AG04449 (cell line): ENCODE measurements at places on chromosomes 6 and 20.

DNA sequence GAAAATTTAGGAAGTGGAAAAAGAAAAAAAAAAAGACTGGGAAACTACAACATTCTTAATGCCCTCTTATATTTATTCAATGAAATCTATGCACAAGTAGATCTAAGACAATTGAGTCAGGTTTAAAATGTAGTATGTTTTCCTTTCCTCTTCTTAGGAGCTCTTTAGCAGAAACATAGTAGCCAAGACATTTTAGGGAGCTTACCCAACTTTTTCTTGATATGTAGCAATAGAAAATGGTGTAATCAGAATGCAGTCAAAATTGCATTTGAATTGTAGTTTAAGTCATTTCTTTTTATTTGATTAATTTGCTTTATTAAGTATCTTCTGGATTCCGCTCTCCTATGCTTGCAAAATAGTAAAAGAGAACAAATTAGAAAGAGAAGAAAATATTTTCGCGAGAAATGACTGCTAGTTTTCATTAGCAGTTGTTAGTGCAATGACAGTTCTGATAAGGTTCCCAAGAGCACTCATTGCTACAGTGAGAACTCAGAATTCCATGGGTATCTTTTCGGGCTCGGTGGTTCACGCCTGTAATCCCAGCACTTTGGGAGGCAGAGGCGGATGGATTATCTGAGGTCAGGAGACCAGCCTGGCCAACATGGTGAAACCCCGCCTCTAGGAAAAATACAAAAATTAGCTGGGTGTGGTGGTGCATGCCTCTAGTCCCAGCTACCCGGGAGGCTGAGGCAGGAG is 52.2 kb downstream of the JARID2 start:
- DNase-seq, result no peak

DNA sequence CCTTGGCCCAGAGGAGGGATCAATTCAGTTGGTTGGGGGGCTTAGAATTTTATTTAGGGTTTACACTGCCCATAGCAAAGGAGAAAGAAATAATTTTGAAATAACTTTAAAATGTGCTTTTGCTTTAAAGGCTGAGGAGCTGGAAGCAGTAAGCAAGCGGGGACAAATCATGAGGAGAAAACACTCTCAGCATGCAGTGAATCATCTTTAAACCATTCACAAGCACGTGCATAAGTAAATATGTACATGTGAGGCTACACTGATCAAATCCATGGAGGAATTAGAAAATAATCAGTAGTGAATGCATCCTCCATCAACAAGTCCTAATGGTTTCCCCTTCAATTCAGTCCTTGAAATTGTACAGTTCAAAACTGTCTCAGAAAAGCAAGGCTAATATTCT is 181.0 kb downstream of the MTFR2 start:
- peak; percentile 49 for DNase-seq

- DNase-seq, result no peak
Measured at GRCh38 chr20:18287546-18287914, 797 bp upstream of the ZNF133 start.

DNA sequence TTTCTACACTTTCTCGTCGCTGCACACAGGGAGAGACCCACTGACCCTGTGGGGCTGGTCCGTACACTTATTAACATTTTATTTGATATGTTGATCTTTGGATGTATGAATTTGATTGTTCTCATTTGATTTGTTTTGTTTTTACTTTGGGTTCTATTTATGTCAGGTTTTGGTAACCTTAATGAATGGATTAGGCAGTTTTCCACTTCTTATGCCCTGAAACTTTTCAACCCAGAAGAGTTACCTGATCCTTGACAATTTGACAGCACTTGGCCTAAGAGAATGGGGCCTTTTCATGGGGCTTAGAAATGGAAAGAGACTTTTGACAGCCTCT is 23.6 kb downstream of the GPX6 start:
- DNase-seq, result no peak

DNA sequence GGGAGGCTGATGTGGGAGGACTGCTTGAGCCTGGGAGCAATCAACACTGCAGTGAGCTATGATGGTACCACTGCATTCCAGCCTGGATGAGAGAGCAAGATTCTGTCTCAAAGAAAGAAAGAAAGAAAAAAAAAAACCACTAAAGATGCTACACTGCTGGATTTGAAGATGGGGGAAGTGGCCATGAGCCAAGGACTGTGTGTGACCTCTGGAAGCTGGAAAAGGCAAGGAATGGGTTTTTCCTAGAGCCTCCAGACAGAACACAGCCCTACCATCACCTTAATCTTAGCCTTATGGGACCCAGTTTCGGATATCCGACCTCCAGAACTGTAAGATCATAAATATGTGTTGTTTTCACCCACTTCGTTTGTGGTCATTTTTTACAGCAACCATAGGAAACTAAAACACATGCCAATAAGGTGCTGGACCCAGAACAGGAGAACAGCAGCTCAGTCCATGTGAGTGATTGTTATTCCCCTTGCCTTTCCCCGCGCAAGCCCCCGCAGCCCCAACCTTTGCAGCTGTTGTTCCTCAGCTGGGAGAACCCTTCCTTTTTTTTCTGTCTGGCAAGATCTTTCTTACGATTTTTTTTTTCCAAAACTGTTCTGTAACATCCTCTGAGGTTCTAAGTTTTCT is 11.1 kb upstream of the VAPB start:
- no peak for DNase-seq

GRCh38 chr20:58568126-58568482 is 52.9 kb upstream of the APCDD1L start:
- no peak for DNase-seq

DNA sequence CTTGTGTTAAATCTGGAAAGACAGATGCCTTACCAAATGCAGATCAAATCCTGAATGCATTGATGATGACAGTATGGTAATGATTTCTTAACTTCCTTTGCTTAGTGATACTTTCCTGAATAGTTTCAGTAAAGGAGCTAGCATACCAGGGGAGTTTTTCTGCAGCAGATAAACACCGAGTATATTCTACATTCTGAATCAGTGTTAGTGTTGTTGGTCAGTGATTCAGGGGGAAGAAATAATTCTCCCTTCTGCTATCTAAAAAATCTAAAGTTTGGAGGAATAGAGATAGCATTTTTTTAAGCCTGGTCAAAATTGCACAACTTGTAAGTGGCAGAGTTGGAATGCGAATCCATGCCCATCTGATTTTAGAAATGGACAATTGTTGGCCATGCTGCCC is 512.2 kb upstream of the MARCKS start:
- DNase-seq, result no peak

GRCh38 chr6:23213651-23214050 is 644.3 kb downstream of the HDGFL1 start:
- DNase-seq, result no peak

- no peak for DNase-seq
Measured at GRCh38 chr6:7975764-7976146, 65.2 kb upstream of the TXNDC5 start.

- no peak for DNase-seq
Measured at GRCh38 chr6:167136376-167136775, 13.5 kb downstream of the CCR6 start.

DNA sequence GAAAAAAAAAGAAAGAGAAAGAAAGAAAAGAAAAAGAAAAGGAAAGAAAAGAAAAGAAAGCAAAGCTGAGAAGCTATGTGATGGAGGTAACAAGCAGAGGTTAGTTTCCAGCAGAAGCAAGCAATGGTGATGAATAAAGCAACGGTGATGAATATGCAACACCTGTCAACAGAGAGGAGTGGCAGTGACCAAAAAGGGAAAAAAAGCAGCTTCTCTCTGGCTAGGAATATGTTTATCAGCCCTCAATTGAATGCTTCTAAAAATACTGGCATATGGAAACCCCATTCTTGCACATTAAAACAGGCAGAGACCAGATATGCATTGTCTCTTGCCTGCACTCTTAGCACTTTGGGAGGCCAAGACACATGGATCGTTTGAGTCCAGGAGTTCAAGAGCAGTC is 100.9 kb downstream of the GJA1 start:
- no peak for DNase-seq

DNA sequence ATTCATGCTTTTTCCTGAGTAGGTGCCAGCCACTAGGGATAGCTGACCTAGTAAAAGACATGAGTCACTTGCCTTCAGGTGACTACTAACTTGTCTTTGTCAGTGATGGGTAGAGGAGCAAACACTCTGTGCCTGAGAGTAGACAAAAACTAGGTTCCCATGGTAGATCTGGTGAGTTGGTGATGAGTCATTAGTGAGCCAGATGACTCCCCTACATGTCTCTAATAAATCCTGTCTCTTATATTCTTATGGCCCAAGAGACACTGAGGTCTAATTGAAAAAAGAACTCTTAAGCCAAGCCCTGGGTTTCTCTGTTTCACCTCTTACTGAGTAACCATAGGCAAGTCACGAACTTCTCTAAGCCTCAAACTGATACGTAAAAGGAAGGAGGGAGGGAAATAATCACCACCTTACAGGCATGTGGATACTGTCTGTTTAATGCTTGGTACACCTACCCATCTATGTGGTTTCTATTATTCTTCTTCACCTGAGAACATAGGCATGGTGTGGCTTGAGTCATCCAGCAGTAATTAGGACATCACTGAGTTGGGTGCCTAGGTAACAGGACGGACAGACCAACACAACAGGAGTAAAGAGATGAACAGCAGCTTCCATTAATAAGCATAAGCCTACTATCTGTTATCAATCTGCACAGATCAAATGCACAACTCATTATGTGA is 20.3 kb downstream of the TTPAL start:
- peak; percentile 97 for DNase-seq

- DNase-seq, result no peak
Measured at GRCh38 chr6:135270676-135271536, 89.8 kb downstream of the MYB start.

GRCh38 chr6:141445928-141446628 is 686.6 kb upstream of the GJE1 start:
- no peak for DNase-seq

DNA sequence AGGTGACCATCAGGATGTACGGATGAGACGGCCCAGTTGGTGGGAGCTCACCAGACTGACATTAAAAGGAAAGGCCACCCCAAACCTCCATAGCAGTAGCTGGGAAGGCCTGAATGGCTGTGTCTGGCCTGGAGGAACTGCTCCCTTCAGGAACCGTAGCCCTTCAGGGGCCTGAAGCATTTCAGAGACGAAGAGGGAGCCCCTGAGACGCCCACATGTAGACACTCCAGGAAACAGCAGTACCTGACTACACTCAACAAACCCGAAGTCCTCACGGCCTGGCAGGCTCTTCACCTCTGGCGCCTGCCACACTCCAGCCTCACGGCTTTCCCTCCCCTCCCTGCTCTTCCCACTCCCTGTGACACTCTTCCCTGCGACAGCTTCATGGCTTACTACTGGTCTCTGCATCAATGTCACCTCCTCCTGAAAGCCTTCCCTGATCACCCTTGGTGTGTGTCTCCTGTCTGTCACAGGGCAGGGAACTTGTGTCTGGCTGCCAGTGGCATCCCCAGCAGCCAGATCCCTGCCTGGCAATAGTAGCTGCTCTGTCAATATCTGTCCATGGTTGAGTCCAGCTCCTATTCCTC is 14.6 kb upstream of the STX16 start:
- DNase-seq, result no peak

DNA sequence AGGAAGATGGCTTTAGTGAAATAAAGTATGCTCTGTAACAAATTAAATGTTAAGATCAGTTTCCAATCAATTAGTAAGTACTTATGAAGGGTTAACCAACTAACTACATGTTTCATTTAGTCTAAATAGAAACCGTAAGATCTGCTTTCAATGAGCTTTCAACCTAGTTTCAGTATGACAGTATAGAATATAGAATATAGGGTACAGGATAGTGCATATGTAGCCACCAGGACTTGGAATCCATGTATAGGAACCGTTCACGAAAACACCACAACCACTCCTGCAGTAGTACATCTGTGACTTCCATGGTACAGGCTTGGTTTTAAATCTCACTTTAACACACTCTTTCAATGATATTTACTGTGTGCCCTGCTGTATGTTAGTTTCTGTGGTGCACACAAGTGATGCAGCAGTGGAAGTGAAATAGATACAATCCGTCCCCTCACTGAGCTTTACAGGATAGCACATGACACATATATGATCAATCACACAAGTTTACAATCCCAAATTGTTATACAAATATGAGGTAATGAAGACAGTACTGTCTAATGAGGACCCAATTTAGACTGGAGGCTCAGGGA is 479.7 kb upstream of the MARCKS start:
- no peak for DNase-seq

DNA sequence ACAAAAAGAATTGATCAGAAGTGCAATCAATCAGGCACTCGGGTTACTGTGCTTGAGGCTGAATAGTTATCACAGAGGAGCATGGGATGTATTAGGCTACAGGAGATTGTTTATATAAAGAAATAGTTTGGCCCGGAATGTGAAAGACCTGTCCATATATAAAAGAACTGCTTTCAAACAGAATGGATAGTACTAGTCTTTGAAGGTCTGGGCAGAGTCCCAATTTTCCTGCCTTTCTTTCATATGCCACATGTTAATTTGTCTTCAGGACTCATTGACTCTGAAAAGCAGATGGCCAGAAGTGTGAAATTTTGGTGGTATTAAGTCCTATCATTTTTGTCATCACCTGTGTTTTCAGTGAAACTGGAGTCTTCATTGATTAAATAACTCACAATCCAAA is 314.5 kb downstream of the EYA4 start:
- no peak for DNase-seq

DNA sequence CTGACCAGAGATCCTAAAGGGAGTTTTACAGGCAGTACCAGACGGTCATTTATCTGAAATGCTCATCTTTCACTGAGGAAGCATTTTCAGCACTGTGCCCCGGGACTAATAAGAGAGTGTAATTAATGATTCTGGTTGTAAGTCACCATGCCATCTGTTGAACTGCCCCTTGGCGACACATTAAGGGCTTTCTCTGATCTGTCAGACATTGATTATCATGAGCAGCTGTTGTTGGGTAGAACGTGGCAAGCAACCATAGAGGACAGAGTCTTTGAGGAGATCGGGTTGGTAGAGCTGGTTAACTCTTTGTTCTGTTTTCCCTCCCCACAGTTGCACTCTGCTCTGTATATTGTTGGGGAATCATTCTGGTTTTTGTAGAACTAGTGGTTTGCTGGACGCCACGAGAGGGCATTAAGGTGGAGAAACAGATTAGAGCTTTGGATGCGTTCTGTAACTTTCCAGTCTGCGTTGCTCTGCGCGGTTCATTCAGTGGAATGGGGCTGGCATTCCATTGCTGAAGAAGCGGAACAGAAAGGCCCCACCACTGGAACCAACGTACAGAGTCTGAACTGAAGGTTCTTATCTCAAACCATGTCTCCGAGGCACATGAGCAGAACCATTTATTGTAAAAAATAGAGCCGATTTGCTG is 34.3 kb downstream of the RPRD1B start:
- DNase-seq, result no peak

- DNase-seq, result no peak
Measured at GRCh38 chr6:28922821-28923317, 916 bp downstream of the TRIM27 start.

GRCh38 chr6:4986999-4987398 is 16.8 kb downstream of the RPP40 start:
- DNase-seq, result no peak

GRCh38 chr20:51511861-51512619 is 30.5 kb downstream of the NFATC2 start:
- no peak for DNase-seq

GRCh38 chr20:33680686-33681085 is 5.5 kb downstream of the E2F1 start:
- peak; percentile 34 for DNase-seq
